ENCODE measurements at places on chromosomes 1 and 21.

DNA sequence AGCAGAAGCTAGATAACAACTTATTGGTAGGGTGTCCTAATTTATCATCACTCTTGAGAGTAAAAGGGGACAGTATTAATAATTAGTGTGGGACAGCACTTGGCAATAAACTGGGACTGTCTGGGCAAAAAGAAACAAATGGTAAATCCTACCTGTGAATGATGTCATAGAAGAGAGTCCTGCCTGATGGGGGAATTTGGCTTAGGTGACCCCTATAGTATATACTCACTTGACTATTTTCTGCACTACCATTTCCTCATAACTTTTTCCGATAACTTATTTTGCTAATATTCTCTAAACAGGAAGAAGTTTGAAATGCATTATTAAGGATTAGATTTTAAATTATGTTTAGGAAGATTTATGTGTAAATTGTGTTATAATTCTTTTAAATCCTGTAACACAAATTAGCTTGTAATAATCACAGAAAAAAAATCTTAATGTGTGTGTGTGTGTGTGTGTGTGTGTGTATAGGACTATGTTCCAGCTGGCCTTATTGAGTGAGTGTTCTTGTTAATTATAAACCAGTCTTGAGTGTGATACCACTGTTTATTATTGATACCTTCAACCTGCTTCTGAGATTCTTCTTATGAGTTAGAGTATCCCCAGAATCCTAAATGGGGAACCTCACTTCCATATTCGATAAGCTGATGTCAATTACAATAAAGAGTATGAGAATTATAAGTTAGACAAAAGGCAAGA, 144.2 kb upstream of the C1orf105 start:
- DNase-seq: no peak

DNA sequence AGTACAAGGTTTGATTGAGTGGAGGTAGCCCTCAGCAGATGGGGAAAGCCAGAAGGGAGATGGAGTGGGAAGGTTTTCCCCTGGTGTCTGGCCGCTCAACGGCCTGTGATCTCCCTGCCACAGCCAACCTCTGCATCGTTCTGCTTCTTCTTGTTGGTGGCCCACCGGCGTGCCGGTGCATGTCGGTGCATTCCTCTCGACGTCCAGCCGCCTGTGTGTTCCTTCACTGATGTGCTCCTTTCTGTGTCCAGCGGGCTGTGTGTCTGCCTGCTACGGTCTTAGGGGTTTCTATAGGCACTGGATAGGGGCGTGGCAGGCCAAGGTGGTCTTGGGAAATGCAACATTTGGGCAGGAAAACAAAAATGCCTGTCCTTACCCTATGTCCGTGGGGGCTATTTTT, 101.0 kb downstream of the XPR1 start:
- DNase-seq: no peak

- no peak for DNase-seq
Observed at GRCh38 chr1:161899091-161899490, 124.6 kb downstream of the OLFML2B start.

DNA sequence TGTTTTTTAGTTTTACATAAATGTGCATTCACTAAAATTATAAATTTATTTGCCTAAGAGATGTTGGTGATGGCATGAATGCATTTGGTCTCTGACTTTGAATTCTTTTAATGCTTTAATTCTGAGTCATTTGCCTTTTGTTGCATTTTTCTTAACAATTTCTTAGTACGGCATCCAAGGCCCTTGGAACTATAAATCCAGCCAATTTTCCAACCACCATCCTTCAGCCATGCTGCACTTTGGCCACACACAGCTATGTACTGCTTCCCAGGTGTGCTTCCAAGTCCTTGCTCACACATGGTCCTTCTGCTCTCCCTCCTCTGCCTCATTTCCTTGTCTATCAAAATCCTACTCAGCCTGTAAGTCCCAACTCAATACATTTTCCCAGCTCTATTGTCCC, 161.0 kb downstream of the DHRS3 start:
- DNase-seq: peak; percentile 66

Measured in RPMI7951 (cell line).